Psoas muscle (tissue), 8 donors: ENCODE measurements at places on chromosomes 6 and 20. TPM values are rescaled to one million over a fixed set of nuclear protein-coding genes. Genes with fewer than 3 reads are reported as not detected.
A peak's percentile ranks its signal among the peaks of the same experiment; 100 is the strongest.

The BEND6 gene
- 0.24 TPM for total RNA-seq

The KCNK16 gene
- not detected for total RNA-seq

DNA sequence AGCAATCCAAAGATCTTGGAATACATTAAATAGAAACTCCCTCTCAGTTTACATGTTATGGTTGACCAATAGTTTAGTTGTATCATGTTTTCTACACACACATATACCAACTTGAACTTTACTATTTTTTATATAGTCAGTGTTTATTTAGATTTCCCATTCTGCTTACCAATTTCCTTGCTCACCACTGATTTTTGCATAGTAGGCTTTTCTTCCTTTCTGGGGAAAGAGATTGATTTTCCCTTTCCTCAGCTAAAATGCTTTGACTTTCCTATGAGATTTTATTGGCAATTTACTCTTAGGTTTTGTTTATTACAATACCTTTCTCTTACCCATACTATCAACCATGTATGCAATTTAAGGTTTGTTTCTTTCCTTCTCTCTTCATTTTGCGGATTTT lies 665.6 kb downstream of the PTPRT start:
- H3K36me3 ChIP-seq, result no peaks in the 10 kb centered on the region
- H3K4me3 ChIP-seq, result no peak overlapping the region
- DNase-seq, result no peak
- no peak overlapping the region for H3K27ac ChIP-seq

DNA sequence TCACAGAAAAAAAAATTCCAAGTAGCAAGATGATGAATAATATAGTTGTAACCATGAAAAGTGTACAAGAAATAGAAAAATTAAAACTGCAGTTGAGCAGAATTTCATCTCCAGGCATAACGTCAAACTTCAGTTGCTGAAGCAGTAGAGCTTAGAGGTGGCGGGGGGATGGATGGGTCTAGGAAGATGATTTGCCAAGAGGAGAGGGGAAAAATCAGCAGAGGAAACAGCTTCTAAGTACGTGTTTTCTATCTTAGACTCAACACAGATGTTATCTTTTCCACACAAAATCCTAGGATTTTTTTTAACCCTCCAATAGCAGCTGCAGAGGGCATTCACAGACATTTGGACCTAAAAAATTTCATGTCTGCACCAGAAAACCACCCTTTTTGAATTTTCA lies 136.0 kb downstream of the OPN5 start:
- no peak overlapping the region for H3K27ac ChIP-seq
- no peaks in the 10 kb centered on the region for H3K27me3 ChIP-seq
- H3K36me3 ChIP-seq, result no peaks in the 10 kb centered on the region
- no peak for DNase-seq
- no peak overlapping the region for H3K4me3 ChIP-seq

GRCh38 chr6:53536561-53536960 lies 8.3 kb downstream of the GCLC start:
- H3K4me3 ChIP-seq, result no peak overlapping the region
- H3K36me3 ChIP-seq, result no peaks in the 10 kb centered on the region
- H3K27ac ChIP-seq, result no peak overlapping the region
- H3K4me1 ChIP-seq, result peaks cover 59% of the 10 kb centered on the region
- no peak for DNase-seq
- no peaks in the 10 kb centered on the region for H3K27me3 ChIP-seq

DNA sequence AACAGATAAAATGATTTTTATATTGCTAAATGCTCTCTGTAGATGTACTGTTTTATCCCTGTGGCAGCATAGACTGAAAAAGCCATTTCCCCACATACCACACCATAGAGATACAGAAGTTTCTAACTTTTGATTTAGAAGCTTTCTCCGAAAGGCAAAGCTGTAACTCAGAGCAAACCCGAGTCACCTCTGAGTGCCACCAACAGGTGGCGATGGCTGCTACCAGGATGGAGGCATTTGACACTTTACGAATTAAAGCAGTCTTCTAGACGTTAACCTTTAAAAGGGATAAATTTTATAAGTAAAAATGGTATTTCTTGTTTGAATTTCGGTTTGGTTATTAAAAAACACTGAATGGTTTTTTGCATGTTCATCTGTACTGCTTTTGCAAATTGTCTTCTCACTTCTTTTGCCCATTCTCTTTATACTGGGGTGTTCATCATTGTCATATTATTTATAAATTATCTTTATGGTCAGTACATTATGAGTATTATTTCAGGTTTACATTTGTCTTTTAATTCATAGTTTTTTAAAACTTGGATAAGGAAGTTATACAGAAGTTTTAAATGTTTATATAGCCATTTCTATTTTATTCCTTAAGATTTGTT lies 201.0 kb upstream of the CEP162 start:
- H3K4me3 ChIP-seq, result no peak overlapping the region
- no peaks in the 10 kb centered on the region for H3K4me1 ChIP-seq
- H3K36me3 ChIP-seq, result no peaks in the 10 kb centered on the region
- H3K27me3 ChIP-seq, result no peaks in the 10 kb centered on the region
- DNase-seq, result peak; percentile 23
